Aorta (tissue), 5 donors: ENCODE measurements at places on chromosomes 12 and 14. TPM values are rescaled to one million over a fixed set of nuclear protein-coding genes. Genes with fewer than 3 reads are reported as not detected.

DNA sequence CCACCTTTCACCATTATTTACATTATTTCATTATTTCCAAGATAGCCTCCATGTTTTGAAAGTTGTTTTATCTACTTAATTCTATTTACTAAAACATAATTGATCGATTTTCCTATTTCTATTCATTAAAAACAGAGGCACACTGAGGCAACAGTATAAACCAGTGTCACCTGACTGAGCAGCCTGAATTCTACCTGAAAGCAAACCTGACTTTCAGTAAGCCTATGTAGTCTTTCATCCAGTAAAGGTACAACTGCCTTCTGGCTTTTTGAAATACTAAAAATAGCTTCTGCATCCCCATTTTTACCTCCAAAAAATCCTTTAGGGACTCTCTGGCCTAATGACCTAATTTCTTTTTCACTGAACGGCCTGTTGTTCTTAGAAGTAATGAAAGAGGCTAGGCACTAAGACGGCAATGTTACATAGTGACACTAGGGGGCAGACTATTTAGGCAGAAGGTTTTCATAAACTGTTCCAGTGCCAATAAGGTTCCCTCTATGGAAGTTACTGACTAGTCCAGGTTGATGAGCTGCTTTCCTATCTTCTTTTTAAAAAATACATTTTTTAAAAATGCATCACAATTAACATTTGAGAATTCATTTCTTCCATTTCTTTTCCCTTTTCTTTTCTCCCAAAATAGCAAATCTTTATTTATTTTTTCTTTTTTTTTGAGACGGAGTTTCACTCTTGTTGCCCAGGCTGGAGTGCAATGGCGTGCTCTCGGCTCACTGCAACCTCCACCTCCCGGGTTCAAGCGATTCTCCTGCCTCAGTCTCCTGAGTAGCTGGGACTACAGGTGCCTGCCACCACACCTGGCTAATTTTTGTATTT is 17.5 kb downstream of the ANAPC5 start:
- peaks cover 6% of the 10 kb centered on the region for H3K36me3 ChIP-seq
- no peak for DNase-seq
- H3K4me3 ChIP-seq, result no peak overlapping the region
- H3K4me1 ChIP-seq, result no peaks in the 10 kb centered on the region

- no peaks in the 10 kb centered on the region for H3K36me3 ChIP-seq
- H3K27ac ChIP-seq, result no peak overlapping the region
- DNase-seq, result no peak
- H3K4me1 ChIP-seq, result peaks cover 4% of the 10 kb centered on the region
- no peak overlapping the region for H3K4me3 ChIP-seq
These were observed 1.8 kb downstream of the OAS1 start for GRCh38 chr12:112908548-112908947.

DNA sequence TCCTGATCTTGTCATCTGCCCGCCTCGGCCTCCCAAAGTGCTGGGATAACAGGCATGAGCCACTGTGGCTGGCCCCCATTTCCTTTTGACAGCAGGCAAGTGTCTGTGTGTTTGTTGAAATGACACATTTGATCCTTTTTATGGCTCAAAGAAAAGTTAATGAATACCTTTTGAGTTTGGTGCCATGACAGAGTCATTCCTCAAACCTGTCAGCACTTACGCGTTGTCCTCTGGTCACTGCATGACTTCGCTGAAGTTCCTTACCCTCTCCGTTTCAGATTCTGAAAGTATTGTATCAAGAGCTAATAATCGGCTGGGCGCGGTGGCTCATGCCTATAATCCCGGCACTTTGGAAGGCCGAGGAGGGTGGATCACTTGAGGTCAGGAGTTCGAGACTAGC is 32.4 kb downstream of the NEMF start:
- H3K27me3 ChIP-seq, result no peaks in the 10 kb centered on the region
- H3K4me1 ChIP-seq, result no peaks in the 10 kb centered on the region
- H3K4me3 ChIP-seq, result no peak overlapping the region
- peaks cover 9% of the 10 kb centered on the region for H3K36me3 ChIP-seq
- no peak overlapping the region for H3K27ac ChIP-seq
- no peak for DNase-seq

- no peak for DNase-seq
- H3K4me1 ChIP-seq, result no peaks in the 10 kb centered on the region
- no peaks in the 10 kb centered on the region for H3K36me3 ChIP-seq
- no peaks in the 10 kb centered on the region for H3K27me3 ChIP-seq
These were observed 550.0 kb upstream of the TBX3 start for GRCh38 chr12:115233891-115234543.

DNA sequence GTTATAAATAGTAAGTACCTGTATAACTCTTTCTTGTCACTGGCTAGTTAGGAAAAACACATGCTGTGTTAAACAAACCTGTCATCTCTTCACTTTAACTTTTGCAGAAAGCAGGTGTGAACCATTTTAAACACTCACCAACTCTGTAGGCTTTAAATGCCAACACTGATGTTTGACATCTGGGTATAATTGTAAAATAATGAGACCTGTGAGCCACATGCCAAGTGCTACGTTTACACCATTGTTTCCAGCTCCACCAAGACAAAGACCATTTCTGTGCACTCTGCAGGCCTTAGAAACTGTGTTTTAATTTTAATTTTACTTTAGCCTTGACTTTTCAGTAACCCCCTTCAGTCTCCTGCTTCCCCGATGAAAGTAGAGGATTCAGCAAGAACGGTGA is 11.0 kb downstream of the TPH2 start:
- H3K4me3 ChIP-seq, result no peak overlapping the region
- no peak for DNase-seq
- H3K36me3 ChIP-seq, result no peaks in the 10 kb centered on the region

DNA sequence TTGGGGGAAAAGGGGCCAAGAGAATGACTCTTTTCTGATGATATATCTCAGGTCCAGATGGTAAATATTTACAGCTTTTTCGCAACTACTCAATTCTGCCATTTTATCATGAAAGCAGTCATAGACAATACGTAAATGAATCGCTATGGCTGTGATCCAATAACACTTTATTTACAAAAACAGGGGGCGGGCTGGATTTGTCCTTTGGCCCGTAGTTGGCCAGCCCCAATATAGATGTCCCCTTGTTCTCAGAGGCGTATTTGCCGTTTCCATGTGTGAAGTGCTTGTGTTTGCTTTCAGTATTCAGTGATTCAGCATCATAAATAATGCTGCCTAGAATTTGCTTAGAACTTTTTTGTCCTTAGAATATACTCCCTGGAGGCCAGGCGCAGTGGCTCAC is 77.2 kb downstream of the CCDC92 start:
- no peaks in the 10 kb centered on the region for H3K27me3 ChIP-seq
- H3K4me1 ChIP-seq, result no peaks in the 10 kb centered on the region
- no peak overlapping the region for H3K27ac ChIP-seq
- no peaks in the 10 kb centered on the region for H3K36me3 ChIP-seq
- H3K4me3 ChIP-seq, result no peak overlapping the region
- no peak for DNase-seq

DNA sequence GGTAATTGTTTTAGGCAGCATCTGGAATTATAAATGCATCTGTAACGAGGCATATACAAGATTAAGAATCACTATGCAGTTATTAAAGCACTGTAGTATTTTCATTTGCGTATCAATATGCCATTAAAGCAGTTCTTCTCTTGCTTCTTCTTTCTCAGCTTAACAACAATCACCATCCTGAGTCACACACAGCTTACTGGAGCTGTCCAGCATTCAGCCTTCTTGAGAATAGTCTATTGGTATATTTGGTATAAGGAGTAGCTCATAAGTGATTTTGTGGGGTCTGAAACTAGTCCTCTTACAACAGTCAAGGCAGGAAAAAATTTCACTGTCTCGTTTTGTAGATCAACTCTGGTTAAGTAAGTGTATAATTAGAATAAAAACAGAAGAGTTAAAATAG is 523.0 kb upstream of the FOXG1 start:
- no peak overlapping the region for H3K4me3 ChIP-seq
- H3K27ac ChIP-seq, result no peak overlapping the region
- no peaks in the 10 kb centered on the region for H3K4me1 ChIP-seq
- H3K27me3 ChIP-seq, result no peaks in the 10 kb centered on the region
- no peaks in the 10 kb centered on the region for H3K36me3 ChIP-seq
- no peak for DNase-seq

- H3K27ac ChIP-seq, result no peak overlapping the region
- no peak for DNase-seq
- H3K36me3 ChIP-seq, result no peaks in the 10 kb centered on the region
- no peaks in the 10 kb centered on the region for H3K4me1 ChIP-seq
- no peaks in the 10 kb centered on the region for H3K27me3 ChIP-seq
These were observed 281.1 kb upstream of the RTL1 start for GRCh38 chr14:101184572-101184971.

DNA sequence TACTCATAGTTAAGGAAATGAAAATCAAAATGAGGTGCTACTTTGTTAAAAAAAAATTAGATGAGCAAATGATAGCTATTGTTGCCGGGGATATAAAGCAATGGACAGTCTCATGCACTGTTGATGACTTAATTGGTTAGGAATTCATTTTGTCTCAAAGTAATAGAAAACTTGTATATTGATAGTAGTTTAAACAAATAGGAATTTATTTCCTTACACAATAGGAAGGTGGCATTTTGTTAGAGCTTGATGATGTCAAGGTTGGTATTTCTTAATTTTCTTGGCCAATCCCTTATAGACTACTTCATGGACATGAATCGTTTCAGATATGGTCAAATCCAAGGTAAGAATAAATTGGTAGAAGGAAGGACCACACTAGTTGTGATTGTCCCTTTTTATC is 7.8 kb downstream of the PRPF39 start:
- no peaks in the 10 kb centered on the region for H3K4me1 ChIP-seq
- DNase-seq, result no peak
- H3K27ac ChIP-seq, result no peak overlapping the region

DNA sequence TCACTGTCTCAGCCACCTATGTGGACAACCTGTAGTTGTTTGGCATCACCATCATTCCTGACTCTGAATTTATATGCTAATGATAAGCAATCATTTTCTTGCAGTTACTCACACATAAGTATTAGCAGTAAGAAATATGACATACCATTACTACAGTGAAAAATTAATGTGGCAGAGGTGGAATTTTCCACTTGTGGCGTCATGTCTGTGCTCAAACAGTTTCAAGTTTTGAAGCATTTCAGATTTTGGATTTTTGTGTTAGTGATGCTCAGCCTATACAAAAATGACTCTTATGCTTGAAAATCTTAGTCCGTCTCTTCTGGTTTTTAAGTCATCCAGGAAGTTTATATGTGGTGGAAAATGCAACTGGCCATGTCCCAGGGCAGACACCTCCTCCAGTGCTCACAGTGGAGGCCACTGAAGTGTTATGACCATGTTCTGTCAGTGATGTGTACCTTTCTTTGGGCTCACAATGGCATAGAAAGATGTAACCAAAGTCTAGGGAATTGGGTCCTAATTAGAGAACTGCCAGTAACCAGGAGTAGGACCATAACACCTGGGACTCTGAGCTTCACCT is 220.6 kb downstream of the SYT1 start:
- no peak overlapping the region for H3K4me3 ChIP-seq
- H3K36me3 ChIP-seq, result no peaks in the 10 kb centered on the region
- no peaks in the 10 kb centered on the region for H3K27me3 ChIP-seq
- H3K4me1 ChIP-seq, result no peaks in the 10 kb centered on the region

DNA sequence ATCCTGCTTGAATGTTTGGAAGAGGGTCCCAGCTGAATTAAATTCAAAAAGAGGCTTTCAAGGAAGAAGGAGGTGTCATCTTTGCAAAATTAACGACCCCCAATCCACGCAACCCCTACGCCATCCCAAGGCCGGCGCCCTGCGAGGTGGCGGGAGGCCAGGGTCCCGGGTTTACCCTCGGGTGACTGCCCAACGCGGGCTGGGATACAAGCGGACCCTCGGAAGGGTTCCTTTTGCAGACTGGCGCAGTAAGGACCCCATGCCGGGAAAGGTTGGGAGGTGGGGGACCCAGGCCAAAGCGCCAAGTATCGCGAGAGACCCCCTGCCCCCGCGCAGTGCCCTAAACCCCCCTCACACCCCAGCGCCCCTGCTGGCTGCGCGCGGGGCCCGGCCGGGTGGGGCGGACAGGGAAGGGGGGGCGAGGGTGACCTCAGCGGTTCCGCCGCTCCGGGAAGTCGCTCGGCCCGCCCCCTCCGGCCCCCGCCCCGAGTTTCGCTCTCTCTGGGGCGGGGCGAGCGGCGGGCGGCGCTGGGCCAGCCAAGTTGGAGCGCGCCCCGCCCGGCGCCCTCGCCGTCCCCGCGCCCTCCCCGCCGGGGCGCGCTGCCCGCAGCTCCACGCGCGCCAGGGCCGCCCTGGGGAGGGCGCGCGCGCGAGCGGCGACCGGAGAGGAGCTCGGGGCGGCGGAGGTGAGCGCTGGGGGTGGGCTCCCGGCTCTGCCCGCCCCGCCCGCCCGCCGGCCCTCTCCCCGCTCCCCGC is 708 bp upstream of the ZBTB42 start:
- H3K27me3 ChIP-seq, result no peaks in the 10 kb centered on the region
- peak; percentile 94 for DNase-seq
- H3K36me3 ChIP-seq, result no peaks in the 10 kb centered on the region
- peak overlapping the region; percentile 55 for H3K4me3 ChIP-seq
- H3K27ac ChIP-seq, result peak overlapping the region; percentile 95

DNA sequence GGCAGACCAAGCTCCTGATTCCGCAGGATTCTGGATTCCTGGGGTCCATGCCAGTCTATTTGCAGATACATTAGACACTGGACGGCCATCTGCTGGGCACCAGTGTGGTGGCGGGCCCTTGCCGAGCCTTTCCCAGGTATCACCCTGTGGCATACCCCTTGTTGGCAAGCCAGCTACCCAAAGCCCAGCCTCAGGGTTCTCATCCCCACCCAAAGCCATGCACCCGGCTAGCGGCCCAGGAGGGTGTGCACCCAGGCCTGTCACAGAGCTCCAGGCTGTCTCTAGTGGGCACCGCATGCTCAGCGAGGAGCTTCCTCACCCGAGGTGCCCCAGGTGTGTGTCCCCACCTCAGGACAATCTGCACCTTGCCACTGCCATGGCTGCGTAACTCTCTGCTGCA is 13.7 kb downstream of the MMAB start:
- no peaks in the 10 kb centered on the region for H3K4me1 ChIP-seq
- no peak overlapping the region for H3K4me3 ChIP-seq

DNA sequence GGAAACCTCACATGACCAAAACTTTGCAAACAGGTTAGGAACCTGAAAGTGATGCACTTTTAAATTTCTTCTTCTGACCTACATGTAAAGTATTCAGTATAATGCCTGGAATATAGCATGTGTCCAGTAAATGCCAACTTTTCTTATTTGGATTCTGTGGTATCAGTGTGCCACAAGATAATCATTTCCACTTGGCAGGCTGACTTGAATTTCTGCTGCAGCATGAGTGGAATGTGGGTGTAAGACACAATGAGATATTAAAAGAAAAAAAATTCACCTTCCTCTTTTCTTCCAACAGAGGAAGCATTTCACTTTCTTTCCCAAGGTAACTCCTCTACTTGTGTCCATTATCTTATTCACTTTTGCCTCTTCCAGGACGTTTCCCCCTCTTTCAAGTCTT is 141.9 kb upstream of the PRKD1 start:
- no peaks in the 10 kb centered on the region for H3K4me1 ChIP-seq
- H3K36me3 ChIP-seq, result no peaks in the 10 kb centered on the region
- no peak overlapping the region for H3K27ac ChIP-seq
- DNase-seq, result no peak

Gene POTEM
- not detected for polyA plus RNA-seq

Gene DBX2
- polyA plus RNA-seq, result not detected

Gene PRH2
- 4.0 TPM for polyA plus RNA-seq
